ENCODE measurements at places on chromosomes 2 and 18.

DNA sequence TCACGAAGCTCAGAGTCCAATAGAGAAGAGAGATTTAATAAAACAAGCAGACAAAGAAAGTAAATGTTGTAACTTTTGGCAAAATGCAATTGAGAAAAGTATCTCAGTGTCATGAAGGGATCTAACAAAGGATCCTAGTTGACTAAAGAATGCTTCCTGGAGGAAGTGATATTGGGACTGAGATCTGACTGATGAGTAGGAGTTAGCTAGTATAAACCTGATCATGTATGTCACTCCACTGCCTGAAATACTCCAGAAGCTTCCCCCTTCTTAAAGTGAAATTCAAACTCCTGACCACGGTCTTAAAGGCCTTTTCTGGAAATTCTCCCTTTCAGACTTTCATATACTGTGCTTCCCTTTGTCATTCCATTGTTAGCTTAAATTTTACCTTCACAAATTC is 1102.4 kb upstream of the ZEB2 start:
- DNase-seq: no peak

DNA sequence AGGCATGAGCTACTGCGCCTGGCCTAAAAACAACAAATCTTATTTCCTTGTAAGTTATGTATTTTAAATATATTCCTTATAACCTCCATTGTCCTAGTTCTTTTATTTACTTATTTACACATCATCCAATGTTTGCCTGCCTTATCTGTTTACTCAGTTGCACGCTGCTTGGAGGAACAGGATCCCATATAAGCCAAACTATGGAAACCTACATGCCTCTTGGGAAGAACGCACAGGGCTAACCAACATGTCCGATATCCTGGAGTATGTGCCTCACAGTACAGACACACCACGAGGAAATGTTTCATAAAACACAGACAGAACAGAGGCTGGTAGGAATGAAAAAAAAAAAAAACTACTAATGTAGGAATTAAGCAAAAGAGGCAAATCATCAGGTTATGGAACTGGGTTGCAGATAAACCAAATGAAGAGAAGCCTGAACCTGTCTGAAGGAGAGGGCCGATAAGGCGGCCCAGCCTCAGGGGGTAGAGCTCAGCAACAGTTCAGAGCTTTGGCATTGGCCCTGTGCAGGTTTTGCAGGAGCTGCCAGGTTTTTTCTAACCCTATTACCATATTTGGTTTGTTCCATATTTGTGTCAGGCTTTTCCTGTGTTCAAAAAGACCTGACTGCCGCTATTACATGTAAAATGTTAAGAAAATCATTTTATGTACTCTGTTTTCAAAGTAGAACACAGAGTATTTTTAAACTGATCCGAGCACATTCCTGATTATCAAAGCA is 19.9 kb upstream of the SP3 start:
- no peak for DNase-seq

DNA sequence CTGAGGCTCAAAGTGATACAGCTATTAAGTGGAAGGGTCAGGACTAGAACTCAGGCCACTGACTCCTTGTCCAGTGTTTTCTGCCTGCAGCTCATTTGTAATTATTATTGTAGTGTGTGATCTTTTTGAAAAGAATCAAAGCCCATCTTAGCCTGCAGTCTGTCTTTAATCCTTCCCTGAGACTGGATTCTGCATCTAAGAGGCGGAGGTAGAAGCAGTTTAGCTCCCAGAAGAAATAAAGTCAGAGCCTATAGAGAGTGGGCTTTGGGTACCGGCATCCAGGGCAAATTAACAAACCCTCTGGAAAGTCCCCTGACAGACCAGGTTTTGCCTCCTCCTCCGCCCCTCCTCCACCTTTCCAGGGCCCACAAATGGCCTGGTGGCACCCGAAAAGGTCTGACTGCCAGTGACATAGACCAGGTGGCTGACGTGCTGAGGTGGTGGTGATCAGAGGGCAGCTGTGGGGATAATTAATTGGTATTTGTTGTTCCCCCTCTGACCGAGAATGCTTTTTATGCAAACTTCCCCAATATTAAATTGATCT is 2.2 kb upstream of the RAX start:
- DNase-seq: no peak

DNA sequence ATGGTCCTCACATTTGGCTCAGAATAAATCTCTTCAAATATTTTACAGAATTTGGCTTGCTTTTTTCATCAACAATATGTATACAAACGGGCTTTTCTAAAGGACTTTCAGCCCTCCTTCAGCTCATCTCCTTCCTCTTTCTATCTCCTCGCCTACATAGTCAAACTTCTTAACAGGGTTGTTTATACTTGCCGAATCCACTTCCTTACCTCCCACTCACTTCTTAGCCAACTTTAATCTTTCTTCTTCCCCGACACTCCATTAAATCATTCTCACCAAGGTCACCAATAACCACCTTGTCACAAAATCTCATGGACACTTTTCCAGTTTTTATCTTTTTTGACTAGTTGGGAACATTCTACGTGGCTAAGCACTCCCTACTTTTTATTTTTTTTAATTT is 325.2 kb downstream of the PLCL1 start:
- no peak for DNase-seq

DNA sequence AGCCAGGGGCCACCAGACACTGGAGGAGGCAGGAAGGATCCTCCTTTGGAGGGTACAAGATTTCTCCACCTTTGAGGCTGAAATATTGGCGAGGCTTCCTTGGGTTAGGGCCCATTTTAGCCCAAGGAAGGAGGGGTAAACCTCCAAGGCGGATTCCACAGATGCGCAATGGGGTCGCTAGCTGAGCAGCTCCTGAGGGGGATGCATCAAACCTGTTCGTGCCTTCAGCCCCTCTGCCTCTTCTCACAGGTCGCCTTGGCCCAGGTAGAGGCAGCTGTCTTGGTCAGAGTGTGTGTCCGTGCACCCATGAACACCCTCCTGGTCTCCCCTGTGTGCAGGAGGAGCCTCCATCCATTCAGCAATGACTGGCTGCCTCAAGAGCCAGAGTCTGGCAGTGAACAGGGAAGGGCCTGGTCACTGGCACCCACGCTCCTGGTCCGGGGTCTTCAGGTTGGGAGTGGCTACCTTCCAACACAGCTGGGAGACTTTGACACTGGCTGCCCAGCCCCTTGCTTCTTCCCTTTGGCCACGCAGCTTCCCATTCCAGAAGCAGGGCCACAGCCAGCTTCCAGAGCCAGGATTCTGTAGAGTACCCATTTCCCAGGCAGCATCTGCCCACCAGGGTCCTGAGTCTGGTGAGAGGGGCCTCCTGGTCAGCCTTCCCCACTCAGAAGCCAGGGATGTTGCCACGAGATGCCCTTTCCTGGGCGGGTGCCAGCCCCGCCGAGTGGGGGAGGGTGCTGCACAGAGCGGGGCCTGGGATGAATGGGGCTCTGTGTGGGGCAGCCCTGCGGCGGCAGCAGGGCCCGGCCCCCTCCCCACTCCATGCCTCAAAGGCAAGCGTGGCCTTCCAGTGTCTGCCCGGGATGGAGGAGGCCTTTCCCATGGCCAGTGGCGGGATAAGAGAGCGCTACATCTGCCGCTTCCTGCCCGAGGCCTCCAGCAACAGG is 95.8 kb upstream of the GPC1 start:
- no peak for DNase-seq
